Activated gamma-delta T cell treated with anti-CD3 and anti-CD28 coated beads, Interleukin-2, amount 50 U/mL, for 16 hours (primary cell): ENCODE measurements at places on chromosomes 7 and 10.

GRCh38 chr10:58967551-58968388 lies 208.7 kb upstream of the PHYHIPL start:
- no peak for DNase-seq

GRCh38 chr7:129530795-129531391 lies 28.6 kb downstream of the SMKR1 start:
- peak; percentile 18 for DNase-seq

DNA sequence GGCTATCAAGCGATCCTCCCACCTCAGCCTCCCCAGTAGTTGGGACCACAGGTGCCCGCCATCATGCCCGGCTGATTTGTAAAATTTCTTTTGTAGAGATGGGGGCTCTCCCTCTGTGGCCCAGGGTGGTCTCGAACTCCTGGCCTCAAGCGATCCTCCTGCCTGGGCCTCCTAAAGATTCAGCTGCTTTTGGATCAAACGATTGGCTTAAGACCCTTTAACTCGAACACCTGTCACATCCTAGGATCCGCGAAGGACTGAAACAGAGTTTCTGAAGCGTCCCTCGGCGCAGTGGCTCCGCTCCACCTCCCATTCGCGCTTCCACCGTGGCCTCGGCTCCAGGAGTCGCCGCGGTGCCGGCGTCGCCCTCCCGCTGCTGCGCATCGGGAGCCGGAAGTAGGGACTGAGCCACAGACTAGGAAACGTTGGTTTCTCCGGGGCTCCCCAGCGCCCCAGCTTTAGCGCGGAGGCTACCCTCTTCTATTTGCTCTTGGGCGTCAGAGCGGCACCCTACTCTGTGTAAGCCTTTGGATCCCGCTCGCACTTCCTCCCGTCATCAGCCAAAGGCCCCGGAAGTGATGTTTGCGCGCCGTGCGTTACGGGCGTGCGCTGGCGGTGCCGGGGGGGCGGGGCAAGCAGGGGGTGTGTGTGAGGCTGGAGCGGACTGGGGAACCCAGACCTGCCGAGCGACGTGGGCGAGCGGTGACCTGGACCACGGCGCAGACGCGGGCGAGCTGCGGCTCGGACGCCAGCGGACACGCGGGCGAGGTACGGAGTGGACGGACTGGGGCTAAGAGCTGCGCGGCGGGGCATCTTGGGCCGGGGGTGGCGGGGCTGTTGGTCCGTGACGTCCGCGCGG lies 53.0 kb downstream of the KCTD7 start:
- peak; percentile 88 for DNase-seq

DNA sequence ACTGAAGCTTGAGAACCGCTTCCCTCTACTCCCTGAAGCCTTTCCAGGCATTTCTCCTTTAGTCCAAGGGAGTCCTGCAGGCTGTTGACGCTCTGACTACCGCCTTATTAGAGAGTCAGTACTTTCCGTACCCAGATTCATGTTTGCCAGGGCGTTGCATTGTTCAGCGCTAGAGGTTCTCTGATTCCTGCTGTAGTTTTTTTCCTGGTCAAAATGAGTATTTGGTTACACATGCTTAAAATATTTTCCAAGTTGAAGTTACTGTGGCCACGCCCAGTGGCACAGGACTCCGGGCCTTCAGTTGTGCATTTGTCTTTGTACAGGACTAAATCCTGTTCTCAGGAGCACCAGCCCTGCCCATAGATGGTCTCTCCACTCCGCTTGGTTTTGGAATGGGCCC lies 7.9 kb downstream of the MTURN start:
- no peak for DNase-seq

DNA sequence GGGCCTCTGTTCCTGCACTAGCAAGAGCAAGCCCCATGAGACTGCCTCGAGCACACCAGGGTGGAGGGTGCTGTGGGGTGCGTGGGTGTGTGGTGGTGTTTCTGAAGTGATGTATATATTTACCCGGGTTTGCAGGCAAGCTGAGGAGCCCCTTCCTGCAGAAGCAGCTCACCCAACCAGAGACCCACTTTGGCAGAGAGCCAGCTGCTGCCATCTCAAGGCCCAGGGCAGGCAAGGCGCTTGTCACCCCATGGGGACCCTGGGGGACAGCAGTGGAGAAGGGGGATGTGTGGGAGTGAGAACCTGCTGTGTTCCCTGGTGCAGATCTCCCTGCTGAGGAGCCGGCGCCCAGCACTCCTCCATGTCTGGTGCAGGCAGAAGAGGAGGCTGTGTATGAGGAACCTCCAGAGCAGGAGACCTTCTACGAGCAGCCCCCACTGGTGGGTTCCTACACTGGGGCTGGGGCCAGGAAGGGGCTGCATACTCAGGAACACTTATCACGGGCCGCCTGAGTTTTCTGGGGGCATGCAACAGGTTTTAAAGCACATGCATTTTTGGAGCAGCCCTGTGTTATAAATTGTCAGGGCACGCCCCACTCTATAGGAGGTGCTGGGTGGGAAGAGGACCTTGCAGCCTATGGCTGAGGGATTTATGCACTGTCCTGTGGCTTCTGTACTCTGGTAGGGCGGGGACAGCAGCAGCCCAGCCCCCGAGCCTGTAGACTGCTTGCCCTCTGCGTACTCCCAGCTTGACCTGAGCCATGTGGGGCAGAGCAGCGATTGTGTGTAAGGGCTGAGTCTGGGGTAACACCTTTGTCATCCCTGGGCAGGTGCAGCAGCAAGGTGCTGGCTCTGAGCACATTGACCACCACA lies 5.9 kb downstream of the PGAM2 start:
- DNase-seq, result no peak

GRCh38 chr7:134792968-134793367 lies 13.5 kb downstream of the CALD1 start:
- DNase-seq, result no peak

- DNase-seq, result no peak
Observed at GRCh38 chr10:49600781-49601400, 9.2 kb upstream of the SLC18A3 start.

- no peak for DNase-seq
Observed at GRCh38 chr7:15556339-15557105, 5.3 kb downstream of the AGMO start.

DNA sequence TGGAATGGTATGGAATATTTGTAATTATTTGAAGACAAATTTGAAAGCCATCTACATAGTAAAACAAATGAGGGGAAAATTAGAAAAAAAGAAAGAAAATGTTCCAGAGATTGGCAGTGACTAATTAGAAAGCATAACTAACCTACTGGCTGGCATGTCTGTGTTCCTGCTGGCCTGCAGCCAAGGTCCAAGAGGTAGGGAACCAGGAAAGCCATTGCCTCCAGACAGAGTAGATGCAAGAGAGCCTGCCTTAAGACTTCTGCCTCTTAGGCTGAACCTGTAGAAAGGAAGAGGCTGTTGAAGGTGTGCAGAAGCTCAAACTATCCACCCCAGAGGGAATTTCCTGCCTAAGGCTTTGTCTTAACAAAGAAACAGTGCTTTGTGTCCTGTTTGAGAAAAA lies 982.0 kb downstream of the SORCS1 start:
- no peak for DNase-seq

- no peak for DNase-seq
Observed at GRCh38 chr7:80999771-81000170, 80.9 kb upstream of the SEMA3C start.
